ENCODE measurements at places on chromosomes 2 and 18.

GRCh38 chr2:143083636-143084035 lies 45.6 kb upstream of the ARHGAP15 start:
- no peak for DNase-seq

DNA sequence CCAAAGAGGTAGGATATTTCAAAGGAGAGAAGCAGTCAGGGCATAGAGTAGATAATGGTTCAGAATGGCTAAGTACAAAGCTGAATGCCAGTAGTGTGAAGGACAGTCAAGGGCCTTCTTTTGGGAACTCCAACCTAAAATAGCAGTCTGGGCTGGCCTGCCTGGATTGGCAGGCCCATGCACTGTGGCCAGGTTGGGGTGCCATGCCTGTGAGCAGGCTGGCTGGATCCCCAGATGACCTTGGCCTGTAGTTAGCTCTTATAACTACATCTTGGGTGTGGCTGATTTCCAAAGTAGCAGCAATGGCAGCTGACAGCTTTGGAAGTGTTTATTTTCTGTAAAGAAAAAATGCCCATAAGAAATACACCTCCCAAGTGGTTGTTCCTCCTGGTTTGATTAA lies 51.5 kb upstream of the ITGB6 start:
- no peak for DNase-seq

DNA sequence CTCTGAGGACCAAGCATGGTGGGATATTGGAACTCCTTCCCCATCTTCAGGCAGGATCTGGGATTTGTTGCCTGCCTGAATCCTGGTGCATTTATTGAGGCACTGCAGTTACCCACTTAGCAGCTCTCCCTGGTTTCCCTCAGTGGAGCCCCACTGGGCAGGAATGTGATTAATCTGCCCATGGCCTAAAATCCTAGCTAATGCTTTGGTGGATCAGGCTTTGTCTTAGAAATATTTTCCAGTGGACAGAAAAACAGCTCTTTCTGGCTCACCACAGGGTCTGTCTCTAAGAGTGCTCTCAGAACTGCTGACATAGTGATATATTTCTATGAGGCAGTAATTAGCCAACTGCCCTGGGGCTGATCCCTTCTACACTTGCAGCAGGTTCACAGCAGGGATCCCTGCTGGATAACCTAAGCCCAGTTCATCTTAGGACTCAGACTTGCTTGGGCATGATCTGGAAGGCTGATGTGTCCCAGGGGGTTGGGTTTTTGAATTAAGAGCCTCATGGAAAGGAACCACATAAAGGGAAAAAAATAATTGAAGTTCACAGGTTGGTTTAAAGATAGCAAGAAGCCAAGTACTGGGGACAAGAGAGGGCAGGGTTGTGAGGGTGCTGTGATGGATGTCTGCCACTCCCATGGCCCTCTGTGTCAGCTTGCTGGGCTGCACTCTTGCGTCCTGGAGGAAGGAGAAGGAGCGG lies 44.3 kb upstream of the ZDBF2 start:
- DNase-seq, result no peak

DNA sequence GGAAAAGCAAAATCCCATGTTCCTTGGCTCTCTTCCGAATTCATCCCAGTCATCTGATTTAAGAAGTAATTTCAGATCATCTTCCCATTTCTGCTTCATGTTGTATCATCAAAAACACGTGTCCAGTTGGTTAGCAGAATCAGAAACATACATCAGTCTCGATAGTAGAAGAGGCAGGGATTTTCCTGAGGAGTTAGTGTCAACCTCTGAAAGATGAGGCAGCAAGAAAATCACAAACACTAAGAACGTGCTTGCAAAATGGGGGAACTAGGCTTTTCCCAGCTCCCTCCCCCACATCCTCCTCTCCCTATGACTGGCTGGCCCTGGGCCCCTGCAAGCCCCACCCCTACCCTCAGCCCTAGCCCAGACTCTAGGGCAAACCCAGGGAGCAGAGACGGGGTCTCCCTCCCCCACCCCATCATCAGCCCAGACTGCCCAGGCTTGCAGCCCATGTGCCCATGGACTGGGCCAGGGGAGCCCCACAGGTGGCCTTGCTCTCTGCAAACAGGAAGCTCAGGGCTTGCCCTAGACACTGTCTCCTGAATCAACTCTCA lies 161.0 kb upstream of the ID2 start:
- DNase-seq, result no peak

DNA sequence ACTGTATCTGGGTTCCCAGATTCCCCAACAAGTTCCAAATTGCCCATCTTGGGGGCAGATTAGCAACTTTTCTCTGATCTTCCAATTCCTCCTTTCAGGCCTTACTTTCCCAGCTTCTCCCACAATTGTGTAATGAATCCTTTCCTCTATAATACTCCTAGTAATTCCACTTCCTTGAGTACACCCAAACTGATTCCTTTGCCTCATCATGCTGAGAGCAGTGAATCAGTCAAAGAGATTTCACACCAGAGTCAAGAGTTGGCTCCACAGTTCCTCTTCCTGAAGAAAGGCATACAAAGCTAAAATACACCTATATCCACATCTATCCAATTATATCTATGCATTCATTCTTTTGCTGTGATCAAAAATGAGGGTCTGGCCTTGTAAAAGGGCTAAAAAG lies 28.6 kb upstream of the DAPL1 start:
- no peak for DNase-seq

DNA sequence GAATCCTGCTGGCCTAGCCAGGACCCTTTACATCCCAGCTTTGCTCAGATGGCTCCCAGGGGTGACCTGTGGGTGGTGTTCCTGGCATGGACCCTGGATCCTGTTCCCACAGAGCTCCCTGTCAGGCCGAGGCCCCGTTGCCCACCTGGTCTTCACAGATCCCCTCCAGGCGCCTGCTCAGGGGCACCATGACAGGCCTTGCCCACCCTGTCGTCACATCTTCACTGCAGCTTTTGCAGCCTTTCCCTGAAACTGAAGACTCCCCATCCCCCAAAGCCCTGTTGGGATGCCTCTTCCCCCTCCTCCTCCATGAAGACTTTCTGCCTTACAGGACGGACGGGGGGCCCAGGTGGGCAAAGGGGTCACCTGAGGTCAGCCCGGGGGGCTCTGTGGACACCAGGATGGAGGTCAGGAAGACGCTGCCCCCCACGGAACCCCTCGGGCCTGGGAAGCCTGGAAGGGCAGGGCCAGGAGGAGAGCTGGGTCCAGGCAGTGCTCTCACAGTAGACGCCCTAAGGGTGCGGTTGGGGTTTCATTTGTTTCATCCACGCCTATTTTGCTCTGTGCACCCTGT lies 13.0 kb upstream of the KIF1A start:
- no peak for DNase-seq

- DNase-seq, result no peak
Measured at GRCh38 chr2:185695711-185696235, 42.8 kb upstream of the FSIP2 start.

DNA sequence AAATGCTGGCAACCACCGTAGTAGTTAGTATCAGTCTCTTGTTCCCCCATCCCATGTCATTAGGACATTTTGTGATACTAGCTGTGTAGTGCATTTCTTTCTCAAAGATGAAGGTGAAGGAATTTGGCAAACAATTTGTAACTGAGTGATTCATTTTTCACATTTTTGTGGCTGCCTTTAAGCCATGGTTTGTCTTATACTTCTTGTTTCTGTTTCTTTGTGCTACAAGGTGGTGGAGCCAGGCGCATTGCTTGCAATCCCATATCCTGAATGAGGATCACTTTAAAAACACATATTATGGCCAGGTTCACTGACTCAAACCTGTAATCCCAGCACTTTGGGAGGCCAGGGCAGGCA lies 40.6 kb downstream of the GPD2 start:
- DNase-seq, result no peak

DNA sequence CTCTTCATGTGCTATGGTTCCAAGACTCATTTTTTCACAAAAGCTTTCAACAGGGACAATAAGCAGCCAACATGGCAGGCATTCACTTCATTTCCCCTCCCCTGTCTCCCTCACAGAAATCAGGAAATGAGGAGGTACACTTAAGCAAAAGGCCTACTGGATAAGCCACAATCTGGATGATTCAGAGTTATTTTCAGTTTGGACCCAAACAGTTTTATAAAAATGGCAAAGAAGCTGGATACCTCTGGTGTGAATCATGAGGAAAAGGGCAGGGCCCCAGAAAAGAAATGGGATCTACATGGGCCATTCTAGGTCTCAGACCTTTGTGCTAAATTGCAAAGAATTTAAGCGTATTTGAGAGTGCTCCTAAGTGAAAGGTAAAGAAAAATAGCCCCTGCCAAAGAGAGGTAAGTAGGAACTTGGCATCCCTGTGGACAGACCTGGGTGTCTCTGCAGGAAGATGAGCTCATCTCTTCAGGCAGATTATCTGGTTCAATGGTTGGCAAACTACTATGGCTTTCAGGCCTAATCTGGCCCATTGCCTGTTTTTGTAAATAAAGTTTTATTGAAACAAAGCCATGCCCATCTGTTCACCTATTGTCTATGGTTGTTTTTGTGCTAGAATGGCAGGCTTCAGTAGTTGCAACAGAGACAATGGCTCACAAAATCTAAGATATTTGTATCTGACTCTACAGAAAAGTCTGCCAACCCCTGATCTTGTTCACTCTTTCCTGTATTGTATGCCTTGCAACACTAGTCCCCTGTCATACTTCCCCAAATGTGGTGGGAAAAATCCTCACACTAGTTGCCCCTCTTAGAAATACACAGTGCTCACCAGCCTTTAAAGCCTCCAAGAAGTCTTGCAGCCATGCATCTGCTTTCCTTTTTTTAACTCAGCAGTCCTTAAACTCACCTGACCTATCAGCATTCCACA lies 315.0 kb downstream of the ALK start:
- no peak for DNase-seq
